ENCODE measurements at places on chromosomes 2 and 18.

GRCh38 chr2:51846796-51847195, 814.9 kb upstream of the NRXN1 start:
- no peak for DNase-seq

DNA sequence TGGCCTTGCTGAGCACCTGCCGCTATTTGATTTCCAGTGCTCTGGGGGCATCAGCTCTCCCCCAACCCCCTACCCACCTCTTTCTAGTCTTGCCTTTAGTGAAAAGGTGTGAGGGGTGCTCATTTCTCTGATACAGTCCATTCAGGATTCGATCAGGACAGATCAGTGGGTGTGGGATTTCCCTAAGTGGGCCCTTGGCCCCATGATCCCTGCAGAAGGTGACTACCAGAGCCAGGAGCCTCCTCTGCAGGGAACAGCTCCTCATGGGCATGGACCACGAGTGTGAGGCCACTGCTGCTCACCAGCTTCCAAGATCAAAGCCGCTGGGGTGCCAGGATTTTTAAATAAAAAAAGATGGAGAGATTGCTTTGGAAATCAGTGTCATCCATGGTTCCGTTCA, 835.2 kb upstream of the ID2 start:
- no peak for DNase-seq

DNA sequence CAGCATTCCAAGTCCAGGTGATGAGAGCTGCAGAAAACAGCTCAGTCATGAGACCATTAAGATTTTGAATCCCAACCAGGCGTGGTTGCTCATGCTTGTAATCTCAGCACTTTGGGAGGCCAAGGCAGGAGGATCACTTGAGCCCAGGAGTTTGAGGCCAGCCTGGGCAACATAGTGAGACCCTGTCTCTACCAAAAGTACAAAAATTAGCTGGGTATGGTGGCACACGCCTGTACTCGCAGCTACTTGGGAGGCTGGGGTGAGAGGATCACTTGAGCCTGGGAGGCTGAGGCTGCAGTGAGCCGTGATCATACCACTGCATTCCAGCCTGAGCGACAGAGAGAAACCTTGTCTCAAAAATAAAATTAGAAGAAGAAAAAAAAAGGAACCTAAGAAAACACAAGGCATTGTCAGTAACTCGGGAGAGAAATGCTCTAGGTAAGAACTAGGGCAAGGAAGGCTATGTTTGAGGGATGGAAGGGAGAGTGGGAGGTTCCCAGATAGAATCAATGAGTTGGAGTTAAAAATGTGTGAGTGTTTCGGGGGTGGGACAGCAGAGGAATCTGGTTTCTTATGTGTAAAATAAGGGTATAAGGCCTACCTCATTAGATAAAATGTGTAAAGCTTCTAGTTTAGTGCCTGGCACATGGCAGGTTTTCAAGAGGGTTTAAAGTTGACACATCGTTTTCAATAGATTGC, 23.3 kb upstream of the MTA3 start:
- no peak for DNase-seq

GRCh38 chr18:41906528-41907146, 48.4 kb upstream of the PIK3C3 start:
- DNase-seq, result no peak

DNA sequence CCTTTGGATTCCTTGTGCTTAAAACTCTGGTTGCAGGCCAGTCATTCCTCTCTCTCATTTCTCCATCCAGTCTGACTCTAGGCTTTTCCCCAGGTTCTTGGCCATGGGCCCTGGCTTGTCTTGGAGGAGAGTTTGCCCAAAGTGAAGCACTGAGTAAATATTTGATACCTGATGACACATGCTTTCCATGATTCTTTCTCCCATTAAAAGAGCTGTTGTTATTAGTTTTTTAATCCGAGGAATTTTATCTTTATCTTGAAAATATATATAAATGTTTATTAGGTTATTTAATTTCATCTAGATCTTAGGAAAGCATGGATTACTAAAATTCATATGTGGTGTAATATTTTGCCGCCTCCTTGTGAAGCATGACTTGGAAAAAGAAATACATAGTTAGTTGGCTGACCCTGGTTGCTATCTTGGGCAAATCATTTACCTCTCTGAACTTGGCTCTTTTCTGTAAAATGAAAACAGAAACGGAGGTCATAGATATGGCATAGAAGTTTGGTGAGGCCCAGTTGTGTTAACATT, 650.1 kb downstream of the SLC4A3 start:
- DNase-seq, result no peak

- no peak for DNase-seq
These were observed 152.9 kb upstream of the PGAP1 start for GRCh38 chr2:197079414-197079813.

- DNase-seq, result no peak
These were observed 2.7 kb upstream of the GKN1 start for GRCh38 chr2:68971591-68972231.

DNA sequence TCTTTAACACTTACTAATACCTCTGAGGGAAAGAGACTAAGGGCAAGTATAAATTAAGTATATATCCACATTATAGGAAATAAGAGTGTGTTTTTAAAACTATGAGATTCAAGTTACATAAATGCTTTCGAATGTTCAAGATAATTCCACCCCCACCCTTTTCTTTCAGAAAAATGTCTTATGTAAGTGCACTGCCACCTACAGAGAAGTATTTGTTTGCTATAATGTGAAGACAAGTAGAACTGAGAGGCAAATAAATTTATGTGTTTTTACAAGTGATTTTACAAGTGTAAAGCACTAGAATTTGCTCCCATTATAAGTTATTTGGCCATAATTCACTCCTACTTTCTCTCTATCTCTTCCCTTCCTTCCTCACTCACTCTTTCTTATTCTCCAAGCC, 99.9 kb upstream of the CRACDL start:
- no peak for DNase-seq

- DNase-seq, result no peak
These were observed 244.9 kb downstream of the SP3 start for GRCh38 chr2:173720306-173720705.

GRCh38 chr18:36335476-36336279, 38.2 kb downstream of the FHOD3 start:
- no peak for DNase-seq

GRCh38 chr2:27356056-27356381, 545 bp downstream of the GTF3C2 start:
- DNase-seq, result no peak

GRCh38 chr2:228282376-228282775, 100.9 kb upstream of the SPHKAP start:
- DNase-seq, result no peak

GRCh38 chr2:178415979-178416378, 35.0 kb downstream of the PRKRA start:
- DNase-seq, result no peak

DNA sequence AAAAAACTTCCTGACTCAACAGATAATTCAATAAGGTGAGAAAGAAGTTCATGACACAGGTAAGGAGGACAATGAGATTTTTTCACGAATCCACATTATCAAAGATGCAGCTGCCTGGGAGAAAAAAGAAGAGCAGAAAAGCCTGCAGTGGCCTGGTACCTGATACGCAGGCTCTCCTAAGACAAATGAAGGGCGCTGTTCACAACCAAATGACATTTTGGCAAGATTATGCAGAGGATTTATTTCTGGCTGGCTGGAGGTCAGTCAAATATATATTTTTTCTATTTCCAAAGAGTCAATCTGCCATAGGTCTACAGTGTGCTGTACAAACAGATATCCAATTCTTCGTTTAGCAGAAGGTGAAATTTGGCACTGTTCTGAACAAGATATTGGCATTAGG, 257.3 kb downstream of the STK39 start:
- DNase-seq, result no peak

DNA sequence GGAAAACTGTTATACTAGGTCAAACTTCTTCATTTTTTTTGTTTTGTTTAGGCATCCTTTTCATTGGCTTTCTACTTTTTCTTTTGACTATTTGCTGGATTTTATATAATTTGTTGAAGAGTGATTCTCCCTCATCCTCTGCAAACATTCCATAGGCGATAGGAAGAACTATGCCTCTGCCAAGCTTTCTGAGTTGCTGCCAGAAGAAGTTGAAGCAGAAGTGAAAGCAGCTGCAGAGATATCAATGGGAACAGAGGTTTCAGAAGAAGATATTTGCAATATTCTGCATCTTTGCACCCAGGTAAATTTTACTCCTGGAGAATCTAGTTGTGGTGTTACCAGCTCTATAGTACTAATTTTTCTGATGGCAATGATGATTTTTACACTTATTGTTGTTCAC, 25.4 kb downstream of the NOP58 start:
- DNase-seq, result no peak

DNA sequence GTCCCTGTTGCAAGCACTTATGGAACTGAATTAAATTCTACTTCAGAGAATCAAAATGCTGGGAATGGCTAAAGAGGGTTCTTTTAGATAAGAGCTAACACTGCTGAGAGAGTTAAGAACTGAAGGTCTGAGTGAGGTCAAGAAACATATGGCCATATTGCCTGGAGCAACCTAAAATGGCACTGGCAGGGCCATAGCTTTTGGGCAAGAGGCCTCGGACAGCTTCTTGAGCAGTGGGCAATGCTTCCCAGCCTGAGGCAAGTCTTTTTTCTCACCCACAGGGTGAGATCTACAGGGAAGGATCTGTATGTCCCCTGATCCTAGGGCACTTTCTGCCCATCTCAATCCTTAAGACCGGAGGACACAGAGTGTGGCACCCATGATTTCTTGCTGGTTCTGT, 244.6 kb upstream of the NT5C1B start:
- DNase-seq, result no peak

GRCh38 chr2:12456293-12457106, 260.2 kb upstream of the TRIB2 start:
- no peak for DNase-seq

GRCh38 chr2:33478968-33479731, 2.7 kb downstream of the RASGRP3 start:
- no peak for DNase-seq

DNA sequence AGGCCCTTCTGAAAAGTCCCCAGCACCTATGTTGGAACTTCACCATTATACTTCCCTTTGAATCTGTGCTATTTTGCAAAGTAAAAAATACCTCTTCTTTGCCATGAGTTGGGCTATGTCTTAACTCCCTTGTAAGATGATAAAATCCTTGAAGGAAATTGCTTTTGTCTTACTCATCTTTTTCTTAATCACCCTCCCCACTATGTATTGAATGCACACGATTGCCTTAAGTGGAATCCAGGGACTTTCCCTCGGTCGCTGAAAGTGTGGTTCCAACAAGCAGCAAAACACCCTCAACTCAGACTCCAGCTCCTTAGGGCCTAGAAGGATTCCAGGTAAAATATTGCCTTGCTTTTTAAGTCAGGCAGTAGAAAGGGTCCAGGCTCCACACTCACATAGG, 173.2 kb upstream of the ARL4C start:
- no peak for DNase-seq

DNA sequence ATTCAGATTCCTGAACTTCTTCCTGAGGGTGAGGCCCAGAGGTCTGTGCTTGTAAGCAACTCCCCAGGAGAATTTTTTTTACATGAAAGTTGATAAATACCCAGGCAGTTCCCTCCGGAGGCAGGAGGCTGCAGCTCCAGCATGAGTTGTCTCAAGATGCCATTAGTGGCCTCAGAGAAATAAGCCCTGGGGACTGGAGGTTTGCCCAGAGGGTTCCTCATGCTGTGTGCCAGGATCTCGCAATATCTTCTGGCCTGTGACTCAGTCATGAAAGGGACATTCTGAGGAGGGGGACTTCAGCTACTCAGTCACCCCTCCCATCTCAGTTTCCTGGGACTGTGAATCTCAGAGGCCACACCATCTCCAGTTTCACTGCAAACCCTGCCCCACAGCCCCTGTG, 49.9 kb downstream of the LYPD1 start:
- DNase-seq, result no peak

- no peak for DNase-seq
These were observed 42.3 kb upstream of the SLC66A3 start for GRCh38 chr2:11112870-11113428.

DNA sequence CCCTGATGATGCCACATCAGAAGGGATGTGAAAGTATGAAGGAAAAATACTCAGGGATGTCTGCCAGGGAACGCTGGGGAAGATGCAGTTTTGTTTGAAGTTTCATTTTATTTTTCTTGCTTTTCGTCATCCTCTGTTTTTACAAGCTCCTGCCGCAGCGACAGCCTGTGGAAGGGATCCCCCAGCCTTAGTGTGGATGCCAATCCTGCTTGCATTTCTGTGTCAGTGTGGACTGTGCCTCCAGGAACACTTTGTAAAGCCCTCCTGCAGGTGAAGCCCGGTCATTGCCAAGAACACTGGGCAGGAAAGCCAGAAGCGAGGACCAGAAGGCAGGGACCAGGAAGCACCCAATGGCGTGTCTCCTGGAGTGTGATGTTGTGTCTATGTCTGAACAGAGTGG, 234.3 kb downstream of the SEPTIN10 start:
- DNase-seq, result no peak

DNA sequence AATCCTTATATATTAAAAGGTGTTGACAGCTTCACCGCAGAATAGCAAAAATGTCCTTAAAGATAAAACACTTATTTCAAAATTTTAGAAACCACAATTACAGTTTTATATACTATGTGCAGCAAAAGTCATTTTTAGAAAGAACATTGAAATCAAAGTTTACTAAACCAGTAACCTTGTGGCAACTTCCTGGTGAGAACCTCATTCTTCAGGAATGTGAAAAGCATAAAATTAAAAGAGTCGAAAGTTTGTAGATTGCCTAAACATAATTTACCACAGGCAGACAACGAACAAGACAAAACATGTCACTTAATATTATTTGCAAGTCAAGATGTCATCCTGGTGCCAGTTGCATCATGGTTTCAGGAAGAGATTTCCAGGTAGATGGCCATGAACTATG, 108.3 kb upstream of the NRP2 start:
- DNase-seq, result no peak

DNA sequence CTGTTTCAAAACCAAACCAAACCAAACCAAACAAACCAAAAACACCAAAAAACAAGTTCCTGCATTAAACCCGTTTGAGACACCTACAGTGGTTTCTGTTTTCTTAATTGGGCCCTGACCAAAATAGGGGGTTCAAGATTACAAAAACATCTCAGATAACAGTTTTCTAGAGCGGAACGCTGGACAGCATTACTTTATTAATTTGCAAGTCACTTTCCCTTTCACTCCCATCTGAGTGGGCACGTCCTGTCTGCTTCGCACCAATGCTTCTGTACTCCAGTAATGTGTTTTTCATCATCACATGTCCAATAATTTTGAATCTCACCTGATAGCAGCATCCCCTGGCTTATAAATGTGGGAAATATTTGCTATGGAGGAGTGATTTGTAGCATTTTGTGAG, 11.7 kb upstream of the MYO1B start:
- DNase-seq, result no peak

DNA sequence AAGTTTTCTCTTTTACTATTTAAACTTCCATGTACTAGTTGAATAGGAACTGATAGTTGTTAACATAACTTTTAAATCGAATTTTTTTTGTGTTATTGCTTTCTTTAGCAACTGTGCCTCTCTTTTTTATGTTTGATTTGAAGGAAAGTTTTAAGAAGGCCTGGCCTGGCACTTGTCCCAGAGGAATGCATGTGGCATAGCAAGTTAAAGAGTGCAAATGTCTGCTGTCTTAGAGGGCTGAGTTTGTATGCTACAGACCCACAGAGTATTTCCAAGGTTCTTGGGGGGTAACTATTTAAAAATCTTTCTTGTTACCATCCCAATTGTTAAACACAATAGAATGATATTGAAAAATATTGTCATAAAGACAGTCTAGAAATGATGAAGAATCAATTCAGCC, 47.0 kb downstream of the MTCL1 start:
- DNase-seq, result no peak
